ENCODE measurements at places on chromosomes 4 and X.
A peak's percentile ranks its signal among the peaks of the same experiment; 100 is the strongest.

GRCh38 chrX:56812515-56813105, 83.6 kb downstream of the NBDY start:
- DNase-seq, result no peak

DNA sequence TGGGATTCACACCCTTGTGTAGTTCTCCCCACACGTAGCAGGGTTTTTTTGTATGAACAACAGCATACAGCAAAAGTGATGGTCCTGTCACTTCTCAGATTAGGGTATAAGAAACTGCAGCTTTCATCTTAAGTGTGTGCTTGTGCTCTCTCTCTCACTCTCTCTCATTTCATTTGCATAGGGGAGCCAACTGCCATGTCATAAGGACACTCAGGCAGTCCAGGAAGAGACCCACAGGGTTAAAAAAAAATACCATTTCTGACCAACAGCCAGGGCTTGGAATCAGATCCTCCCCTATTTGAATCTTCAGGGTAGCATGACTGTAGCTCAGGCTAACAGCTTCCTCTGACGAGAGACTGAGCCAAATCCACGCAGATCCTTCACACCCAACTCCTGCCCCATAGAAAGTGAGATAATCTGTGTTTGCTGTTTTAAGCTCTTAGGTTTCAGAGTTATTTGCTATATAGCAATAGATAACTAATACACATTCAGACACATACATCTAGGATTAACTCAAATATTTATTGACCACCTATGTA, 331.2 kb downstream of the PAPSS1 start:
- no peak for DNase-seq

DNA sequence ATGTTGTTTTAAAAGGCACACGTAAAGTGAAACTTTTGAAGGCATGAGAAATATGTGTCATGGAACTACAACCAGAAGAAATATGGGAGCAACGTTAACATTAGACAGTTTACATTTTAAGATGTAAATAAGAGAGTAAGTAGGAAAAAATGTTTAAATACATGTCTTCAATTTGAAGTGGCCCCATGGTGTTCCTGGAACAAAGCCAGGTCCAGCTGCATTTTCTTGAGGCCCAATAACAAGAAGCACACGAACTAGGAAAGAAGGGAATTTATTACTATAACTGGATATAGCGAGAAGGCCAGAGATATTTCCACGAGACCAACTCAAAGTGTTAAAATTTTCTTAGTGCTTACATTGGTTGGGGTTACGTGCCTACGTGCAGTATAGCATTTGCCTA, 458.1 kb downstream of the KCTD8 start:
- DNase-seq, result no peak

GRCh38 chrX:23505531-23506303, 161.6 kb upstream of the PRDX4 start:
- no peak for DNase-seq

DNA sequence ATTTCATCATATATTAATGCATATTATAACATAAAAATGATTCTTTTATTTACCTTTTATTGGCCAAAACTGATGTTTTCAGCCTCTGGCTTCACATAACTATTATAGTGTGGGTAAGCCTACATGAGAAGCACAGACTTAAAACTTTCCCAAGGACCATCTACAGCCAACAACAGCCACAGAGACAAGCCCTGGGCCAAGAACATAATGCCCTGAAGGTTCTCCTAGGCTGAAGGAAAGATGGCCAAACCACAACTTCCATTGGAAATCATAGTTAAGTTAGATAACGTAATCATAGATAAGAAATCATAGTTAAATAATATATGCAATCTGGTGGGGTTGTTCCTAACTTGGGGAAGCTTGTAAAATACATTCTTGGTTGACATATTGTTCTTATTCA, 280.0 kb upstream of the EMCN start:
- no peak for DNase-seq

- DNase-seq, result peak; percentile 66
Measured at GRCh38 chrX:39941332-39941920, 156.3 kb downstream of the BCOR start.

DNA sequence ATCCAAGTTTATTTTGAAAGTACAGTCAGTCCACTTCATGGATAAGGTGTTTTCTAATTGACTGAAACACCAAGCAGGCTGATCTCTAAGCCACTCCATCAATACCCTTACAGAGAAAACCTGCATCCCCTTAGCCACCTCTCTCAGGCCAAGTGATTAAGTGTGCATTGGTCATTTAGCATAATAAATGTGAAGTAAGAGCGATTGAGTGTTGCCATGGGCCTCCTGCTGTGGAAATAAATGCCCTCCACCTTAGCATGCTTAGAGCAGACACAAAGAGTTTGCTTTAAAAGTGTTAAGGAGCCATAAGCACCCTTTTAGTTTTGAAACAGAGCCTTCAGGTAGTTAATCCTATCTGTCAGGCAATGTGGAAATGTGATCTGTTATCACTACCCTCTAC, 386.5 kb downstream of the GPAT3 start:
- no peak for DNase-seq

DNA sequence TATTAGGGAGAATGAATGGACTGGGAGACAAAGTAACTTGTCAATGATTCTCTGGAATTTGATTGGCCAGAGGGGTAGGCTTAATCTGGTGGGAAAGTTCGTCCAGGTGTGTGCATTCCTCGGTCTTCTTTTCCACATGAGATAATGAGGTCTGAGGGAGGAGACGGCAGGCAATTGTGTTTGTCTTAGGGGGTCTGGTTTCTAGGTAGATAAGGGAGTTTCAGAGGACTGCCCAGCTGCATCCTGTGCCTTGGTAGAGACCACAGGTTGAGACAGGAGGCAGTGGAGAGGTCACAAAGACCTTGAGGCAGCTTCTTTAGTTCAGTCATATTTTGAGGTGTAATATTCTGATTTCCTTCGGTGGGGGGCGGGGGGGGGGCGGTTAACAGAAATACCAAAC, 4.3 kb downstream of the MGST2 start:
- no peak for DNase-seq

- DNase-seq, result no peak
Measured at GRCh38 chr4:63528256-63528991, 880.8 kb downstream of the TECRL start.

DNA sequence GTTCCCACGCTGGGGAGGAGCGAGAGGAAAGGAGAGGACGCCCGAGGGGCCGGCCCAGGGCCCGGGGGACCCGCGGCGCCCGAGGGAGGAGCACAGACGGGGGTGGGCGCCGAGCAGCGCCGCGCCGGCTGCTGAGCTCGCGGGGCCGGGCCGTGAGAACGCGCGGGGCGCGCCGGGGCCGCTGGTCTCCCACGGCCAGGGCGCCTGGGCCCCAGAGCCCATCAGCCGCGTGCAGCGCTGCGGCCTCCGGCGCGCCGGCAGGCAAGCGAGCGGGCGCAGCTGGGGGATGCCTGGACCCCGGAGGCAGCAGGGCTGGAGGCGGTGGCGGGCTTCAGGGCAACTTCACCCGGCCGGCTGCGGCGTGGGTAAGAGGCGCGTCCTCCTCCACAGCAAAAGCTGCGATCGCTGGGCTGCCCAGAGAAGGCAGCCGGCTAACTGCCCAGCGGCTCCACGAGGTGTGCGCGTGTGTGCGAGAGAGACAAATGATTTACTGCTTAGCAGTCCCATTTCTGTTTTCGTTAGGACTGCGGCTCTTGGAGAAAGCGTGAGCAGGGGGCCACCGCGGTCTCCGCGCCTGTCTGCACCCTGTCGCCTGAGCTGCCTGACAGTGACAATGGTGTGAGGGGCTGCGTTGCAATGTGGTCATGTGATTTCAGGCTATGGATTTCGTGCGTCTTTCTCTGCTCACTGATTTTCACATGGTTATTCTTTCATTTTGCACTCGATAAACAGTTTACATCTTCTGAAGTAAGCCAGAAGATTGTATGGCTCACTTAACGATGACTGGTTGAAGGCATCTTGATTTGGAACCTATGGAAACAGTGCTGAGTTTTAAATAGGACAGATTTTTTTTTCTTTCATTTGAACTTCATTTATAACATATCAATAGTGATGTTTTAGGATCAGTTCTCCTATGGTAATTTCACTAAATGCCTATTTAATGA, 1.2 kb downstream of the GUCY1A1 start:
- no peak for DNase-seq

GRCh38 chr4:169849456-169849855, 91.7 kb upstream of the HPF1 start:
- DNase-seq, result no peak

All from A172 (cell line).